Left renal pelvis (tissue), 4 donors: ENCODE measurements at places on chromosomes 13 and 19.

- DNase-seq: no peak
These were observed 147.4 kb downstream of the ABCC4 start for GRCh38 chr13:95153647-95154412.

- no peak for DNase-seq
These were observed 135.2 kb downstream of the USP12 start for GRCh38 chr13:27036236-27036981.

GRCh38 chr13:98766697-98767096, 14.2 kb upstream of the SLC15A1 start:
- DNase-seq: no peak

GRCh38 chr13:95642028-95642621, 2.4 kb downstream of the DZIP1 start:
- no peak for DNase-seq

DNA sequence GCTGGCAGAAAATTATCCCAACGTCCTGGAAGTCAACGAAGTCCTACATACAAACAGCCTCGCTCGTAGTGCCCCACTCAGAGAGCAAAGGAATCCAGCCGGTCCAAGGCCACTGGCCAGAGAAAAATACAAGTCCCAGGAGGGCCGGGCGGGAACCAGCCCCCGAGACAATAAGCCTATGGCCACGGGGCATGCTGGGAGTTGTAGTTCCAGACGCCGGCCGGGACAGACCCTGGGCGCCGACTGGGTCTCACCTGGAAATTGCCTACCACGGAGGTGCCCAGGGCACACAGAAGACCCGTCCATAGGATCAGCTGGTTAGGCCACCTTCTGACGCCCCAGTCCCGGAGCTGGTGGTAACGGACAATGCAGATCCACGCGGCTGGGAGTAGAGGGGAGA, 5.4 kb downstream of the TMEM150B start:
- no peak for DNase-seq

DNA sequence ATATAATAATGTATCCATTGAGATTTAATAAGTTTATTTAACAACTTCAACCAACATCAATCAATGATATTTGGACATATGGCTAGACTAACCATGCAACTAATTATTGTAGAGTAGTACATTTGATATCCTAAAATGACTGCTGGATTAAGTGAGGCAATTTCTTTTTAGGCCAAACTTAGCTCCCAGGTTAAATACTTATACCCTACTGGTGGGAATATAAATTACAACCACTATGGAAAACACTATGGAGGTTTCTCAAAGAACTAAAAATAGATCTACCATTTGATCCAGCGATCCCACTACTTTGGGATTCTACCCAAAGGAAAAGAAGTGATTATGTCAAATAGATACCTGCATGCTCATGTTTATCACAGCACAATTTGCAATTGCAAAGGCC, 345.8 kb downstream of the RBM26 start:
- no peak for DNase-seq

DNA sequence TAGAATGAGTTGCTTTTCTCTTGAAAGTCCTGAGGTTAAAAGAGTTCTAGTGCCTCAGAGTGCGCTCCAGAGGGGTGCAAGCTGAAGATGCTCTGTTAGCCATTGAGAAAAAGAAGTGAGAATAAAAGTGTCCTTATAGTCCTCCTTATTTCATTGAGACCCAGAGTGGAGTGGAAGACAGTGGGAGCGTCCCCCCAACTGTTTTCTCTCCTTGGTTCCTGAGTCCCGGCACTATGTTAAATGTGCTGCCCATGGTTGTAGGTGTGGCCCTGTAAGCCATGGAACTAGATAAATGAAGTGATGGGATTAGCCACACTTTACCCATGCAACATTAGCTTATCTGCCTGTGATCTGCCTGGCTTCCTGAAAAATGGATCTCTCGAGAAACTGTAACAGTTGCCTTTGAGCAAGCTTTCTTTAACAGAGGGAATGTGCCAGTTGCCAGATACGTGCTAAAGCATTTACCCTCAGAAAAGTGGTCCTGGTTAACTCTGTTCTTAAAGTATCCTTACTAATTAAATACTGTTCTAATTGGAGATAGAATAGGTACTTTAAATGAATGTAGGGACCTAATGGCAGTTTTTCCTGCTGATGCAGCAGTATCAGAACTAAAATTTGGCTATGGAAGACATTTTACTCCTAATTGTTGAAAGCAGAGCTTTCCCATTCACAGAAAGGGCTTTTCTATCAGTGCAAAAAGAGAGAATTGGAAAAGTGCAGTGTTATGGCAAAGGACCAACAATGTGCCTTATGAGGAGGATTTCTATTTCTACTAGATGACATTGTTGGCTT, 21.4 kb upstream of the PSG9 start:
- no peak for DNase-seq

GRCh38 chr13:49348751-49349150, 95.1 kb downstream of the CAB39L start:
- no peak for DNase-seq

DNA sequence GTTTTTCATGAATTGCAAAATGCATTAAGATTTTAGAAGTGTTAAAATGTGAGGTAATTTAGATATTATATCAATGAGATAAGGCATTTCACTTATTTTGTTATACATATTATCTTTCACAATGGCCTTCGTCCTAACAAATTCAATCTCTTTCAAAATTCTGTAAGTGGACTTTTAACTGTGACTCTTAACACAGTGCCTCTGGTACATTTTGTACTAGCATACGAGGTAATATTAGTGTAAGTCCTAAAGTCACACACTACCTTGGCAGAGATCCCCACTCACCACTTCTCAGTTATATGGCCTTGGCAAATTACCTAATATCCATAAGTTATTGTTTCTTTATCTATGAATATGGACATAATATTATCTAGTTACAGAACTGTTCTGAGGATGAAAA, 101.3 kb upstream of the SLITRK6 start:
- DNase-seq: no peak

- DNase-seq: no peak
These were observed 1.1 kb downstream of the MIER2 start for GRCh38 chr19:343451-343931.

GRCh38 chr13:101965096-101965495, 436.8 kb downstream of the FGF14 start:
- no peak for DNase-seq

DNA sequence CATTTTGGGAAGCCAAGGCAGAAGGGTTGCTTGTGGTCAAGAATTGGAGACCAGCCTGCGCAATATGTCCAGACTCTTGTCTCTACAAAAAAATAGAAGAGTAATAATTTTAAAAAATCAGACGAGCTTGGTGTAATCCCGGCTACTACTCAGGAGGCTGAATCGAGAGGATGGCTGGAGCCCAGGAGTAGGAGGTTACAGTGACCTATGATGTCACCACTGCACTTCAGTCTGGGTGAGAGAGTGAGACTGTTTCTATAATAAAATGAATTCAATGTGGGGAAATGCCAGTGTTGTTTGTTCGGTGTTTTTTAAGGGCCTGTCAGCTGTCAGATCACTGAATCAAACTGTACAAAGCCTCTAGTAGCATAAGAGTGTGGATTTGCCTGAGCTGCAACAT, 1.2 kb upstream of the FBXL3 start:
- no peak for DNase-seq

DNA sequence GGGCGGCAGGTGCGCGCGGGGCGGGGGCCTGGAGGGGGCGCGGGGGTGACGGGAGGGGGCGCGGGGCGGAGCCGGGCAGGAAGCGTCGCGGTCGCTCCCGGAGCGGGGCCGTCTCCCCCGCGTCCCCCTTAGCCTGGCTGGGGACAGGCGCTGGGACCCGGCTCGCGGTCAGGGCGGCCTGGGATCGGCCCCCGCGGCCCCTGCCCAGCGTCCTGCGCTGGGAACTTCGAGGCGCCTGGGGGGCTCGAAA, 74.7 kb upstream of the MCF2L start:
- no peak for DNase-seq

DNA sequence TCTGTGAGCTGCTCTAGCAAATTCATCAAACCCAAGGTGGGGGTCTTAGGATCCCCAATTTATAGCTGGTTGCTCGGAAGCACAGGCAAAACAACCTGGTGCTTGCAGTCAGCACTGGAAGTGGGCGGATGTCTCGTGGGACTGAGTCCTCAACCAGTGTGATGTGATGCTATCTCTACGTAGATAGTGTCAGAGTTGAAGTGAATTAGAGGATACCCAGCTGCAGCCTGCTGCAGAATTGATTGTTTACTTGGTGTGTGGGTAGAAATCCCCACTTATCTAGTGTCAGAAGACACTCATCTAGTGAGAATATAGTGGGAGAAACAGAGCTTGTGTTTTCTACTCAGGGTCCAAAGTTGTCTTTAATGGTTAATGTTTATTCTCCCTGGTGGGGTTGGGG, 63.3 kb downstream of the CBY2 start:
- no peak for DNase-seq

DNA sequence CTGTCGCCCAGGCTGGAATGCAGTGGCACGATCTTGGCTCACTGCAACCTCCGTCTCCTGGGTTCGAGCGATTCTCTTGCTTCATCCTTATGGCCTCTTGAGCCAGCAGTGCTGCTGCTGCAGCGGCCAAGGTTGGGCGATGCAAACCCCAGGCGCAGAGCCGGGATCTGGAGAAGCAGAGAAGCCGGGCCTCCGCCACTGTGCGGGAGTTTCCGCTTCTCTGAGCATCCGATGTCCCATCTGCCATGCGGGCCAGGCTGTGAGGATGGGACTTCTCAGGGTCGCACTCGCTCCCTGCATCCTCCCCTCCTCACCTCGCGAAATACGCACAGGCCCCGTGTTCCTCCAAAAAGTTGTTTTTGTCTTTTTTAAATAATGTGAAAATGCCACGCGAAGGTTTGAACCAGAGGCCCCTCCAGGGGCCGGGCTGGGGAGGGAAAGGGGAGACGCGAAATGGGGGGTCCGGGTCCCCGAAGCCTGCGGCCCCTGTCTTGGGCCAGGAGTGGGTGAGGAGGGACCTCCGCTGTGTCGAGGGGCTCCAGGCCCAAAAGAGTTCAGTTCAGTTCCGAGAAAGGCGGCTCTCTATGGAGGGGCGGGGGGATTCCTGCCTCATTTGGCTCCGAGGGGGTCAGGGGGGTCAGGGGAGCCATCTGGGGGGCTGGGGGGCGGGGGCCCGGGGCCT, 15.9 kb downstream of the CYTH2 start:
- no peak for DNase-seq

DNA sequence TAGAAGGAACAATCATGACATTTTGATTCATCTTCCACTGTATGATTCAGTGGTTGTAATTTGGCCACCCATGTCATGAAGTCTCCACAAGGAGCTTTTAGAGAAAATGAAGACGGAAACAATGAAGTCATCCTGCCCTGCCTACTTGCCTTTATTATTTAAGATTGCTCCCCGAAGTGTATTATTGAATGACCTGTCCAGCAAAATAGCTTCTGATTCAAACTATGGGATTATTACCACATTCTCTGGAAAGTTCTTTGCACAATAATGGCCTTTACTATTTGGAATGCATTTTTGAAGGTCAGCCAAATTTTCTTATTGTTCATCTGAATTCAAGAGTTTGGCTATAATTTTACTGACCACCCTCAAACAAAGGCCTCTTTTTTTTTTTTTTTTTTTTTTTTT, 77.8 kb upstream of the RFC3 start:
- DNase-seq: no peak

GRCh38 chr13:66994097-66994496, 236.0 kb downstream of the PCDH9 start:
- DNase-seq: peak; percentile 33

GRCh38 chr13:97325738-97326137, 103.6 kb downstream of the MBNL2 start:
- DNase-seq: no peak

GRCh38 chr13:34942732-34943435, 814 bp downstream of the NBEA start:
- peak; percentile 39 for DNase-seq

GRCh38 chr19:45812297-45812696, 2.8 kb downstream of the RSPH6A start:
- DNase-seq: no peak

DNA sequence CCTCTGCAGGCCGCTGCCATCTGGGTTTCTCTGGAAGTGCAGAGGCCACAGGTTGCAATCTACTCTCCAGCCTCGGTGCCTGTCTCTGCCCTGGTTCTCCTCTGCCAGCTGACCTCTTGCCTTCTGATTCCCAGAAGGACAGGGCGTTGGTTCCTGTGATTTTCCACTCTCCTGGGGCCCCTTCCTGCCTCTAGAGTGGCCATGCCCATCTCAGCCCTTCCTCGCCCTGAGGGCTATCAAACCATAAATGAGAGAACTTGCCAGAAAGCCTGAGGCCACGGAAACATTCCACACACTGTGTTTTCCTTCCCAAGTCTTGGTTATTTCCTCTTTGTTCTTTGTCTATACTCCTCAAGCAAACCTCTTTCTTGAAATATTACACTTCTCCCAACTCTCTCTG, 146.2 kb downstream of the SHISA2 start:
- no peak for DNase-seq

DNA sequence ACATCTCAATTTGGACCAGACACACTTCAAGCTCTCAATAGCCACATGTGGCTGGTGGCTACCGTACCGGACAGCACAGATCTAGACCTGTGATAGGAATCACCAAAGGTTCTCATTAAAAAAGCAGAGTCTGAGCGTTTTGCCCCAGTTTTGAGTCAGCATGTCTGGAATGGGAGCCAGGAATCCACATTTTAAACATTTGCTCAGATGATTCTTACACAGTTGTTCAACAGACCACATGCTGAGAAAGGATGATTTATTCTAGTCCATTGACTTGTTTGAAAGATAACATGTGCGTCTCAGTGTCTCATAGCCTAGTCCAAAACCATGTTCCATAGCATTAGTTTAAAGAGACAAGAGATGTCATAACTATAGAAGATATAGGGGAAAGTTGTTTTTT, 53.4 kb downstream of the FLT3 start:
- DNase-seq: no peak

DNA sequence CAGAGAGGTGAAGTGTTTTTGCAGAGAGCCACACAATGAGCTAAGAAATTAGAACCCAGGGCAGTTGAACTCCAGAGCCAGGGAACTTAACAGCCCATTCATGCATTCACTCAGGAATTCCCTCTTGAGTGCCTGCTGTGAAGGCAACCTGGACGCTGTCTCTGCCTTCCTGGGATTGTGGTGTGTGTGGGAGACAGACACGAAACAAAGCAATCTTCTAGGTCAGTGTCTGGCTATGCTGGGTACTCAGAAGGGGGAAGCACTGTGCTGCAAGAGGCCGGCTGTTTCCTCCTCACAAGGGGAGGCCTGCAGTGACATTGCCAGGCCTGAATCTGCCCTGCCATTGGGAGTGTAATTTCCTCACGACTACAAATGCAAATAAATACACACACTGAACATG, 9.7 kb downstream of the BCKDHA start:
- no peak for DNase-seq

DNA sequence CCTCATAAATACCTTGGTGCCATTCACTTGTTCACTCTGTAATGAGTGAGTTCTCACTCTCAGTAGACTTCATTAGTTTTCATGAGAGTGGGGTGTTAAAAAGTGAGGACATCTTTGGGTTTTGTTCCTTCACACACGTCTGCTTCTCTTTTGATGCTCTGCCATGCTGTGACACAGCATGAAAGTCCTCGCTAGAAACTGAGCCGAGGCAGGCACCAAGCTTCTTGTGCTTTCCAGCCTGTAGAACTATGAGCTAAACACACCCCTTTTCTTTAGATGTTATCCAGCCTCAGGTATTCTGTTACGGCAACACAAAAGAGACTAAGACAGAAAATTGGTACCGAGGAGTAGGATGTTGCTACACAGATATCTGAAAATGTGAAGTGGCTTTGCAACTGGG, 43.7 kb downstream of the ALOX5AP start:
- no peak for DNase-seq
